ENCODE measurements at places on chromosomes 16 and 17. TPM values are rescaled to one million over a fixed set of nuclear protein-coding genes. Genes with fewer than 3 reads are reported as not detected.
A peak's percentile ranks its signal among the peaks of the same experiment; 100 is the strongest.

DNA sequence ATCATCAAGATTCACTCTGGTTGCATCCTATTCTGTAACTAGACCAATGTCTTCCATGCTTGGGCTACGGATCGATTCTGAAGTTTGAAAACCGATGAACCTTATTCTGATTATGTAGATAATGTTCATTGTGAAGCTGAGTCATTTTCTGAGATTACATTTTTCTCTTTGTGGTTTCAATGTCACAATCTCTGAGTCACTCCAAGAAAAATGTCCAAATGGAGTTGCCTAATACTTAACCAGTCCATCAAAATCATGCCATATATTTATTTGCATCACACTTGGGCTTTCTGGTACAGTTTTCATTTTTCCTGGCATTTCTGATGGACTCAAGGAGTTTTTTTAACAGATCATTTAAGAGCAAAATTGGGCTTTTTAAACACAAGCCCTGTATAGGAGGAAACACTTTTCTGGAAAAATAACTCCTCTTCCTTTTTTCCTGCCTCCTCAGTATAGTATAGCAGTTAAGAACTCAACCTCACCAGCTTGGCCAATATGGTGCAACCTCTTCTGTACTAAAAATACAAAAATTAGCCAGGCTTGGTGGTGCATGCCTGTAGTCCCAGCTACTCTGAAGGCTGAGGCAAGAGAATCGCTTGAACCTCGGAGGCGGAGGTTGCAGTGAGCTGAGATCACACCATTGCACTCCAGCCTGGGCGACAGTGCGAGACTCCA lies 17.5 kb downstream of the CACNG3 start:
- peak; percentile 49 for DNase-seq

- DNase-seq = peak; percentile 63
Measured at GRCh38 chr17:12256380-12256995, 235.8 kb downstream of the MAP2K4 start.

DNA sequence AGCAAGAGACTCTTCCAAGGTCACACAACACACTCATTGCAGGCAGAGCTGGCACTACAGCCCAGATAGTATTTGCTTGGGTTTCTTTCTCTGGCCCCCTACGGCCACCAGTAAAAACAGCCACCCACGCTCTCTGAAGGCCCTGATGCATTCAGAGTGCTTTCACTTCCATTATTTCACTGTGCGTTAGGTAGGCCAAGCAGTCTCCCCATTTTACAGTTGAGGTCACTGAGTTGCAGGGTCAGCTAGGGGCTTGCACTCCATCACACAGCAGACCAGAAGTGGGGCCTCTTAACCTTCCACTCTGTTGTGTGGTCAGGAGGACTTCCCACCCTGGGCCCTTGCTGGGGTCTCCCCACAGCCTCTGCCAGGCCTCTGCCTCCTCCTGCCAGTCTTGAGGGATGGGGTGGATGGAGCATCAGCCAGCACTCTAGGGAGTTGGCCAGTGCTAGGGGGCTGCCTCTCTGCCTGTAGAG lies 2.5 kb downstream of the TBX21 start:
- DNase-seq = no peak

- DNase-seq = no peak
Measured at GRCh38 chr16:63596716-63597115, 1525.1 kb downstream of the CDH11 start.

- peak; percentile 97 for DNase-seq
Measured at GRCh38 chr17:36921095-36921851, 16.0 kb upstream of the LHX1 start.

The VMO1 gene
- total RNA-seq = 0.34 TPM

DNA sequence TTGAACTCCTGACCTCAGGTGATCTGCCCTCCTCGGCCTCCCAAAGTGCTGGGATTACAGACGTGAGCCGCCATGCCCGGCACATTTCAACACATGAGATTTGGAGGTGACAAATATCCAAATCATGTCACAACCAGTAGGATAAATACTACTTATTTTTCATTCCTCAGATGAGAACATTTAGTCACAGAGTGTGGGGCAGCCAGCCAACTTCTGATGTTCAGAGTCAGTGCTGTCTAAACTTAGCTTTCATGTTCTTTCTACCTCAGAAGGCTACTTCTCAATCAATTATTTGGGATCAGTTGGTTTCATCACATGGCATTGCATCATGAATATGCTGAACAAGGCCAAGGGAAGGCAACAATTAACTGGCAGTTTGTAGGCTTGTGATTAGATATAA lies 134.5 kb downstream of the CDH13 start:
- DNase-seq = peak; percentile 81

The ADGRG3 gene
- not detected for total RNA-seq

Measured in M059J (cell line).